ENCODE measurements at places on chromosomes 6 and 20. TPM values are rescaled to one million over a fixed set of nuclear protein-coding genes. Genes with fewer than 3 reads are reported as not detected.

TRMT6 gene
- 15.4 TPM for total RNA-seq

DNA sequence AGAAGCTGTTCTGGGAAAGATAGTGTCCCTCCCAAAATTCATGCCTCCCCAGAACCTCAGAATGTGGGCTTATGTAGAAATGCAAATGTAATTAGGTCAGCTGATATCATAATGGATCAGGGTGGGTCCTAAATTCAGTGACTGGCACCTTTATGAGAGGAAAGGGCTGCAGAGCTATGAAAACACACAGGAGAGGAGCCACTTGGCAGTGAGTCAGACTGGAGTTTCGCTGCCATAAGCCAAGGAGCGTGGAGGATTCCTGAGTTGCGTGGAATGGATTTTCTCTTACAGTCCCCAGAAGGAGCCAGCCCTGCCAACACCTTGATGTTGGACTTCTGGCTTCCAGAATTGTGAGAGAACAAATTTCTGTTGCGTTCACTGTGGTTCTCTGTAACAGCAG lies 249.8 kb upstream of the PMEPA1 start:
- no peak for DNase-seq

ITPA gene
- 88.5 TPM for total RNA-seq

DZANK1 gene
- 6.1 TPM for total RNA-seq

- DNase-seq: no peak
These were observed 24.4 kb downstream of the RPP40 start for GRCh38 chr6:4979426-4979825.

DUSP15 gene
- total RNA-seq: 2.0 TPM

- no peak for DNase-seq
These were observed 101.1 kb upstream of the EMILIN3 start for GRCh38 chr20:41467690-41468089.

DNA sequence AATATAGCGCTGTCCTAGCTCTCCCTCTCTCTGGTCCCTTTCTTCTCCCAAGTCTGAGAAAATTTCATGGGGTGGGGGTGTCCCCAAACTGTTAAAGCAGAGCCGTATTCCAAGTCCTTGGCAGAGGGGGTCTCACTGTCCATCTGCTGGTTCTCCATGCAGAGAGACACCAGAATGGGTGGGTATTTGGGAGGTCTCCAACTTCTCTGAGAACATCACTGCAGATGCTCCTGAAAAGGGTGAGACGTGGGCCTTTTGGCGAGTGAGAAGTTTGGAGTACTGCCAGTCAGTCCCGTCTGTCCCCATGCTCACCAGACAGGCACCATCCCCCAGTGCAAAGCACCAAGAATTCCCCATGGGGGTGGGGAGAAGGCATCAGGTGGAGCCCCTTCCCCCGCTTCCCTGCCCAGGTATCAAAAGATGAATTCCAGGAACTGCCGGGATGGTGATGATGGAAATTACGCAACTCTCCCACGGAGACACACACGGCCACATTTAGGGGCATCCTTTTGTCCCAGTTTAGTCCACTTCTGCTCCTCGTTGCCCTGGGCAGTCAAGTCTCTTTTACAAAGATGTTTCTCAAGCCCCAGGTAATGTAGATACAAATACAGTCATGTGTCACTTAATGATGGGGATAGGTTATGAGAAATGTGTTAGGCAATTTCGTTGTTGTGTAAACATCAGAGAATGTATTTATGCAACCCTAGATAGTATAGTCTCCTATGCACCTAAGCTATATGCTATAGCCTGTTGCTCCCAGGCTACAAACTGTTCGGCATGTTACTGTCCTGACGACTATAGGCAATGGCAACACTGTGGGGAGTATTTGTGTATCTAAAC lies 73.4 kb upstream of the SRSF6 start:
- DNase-seq: no peak

NRSN1 gene
- total RNA-seq: not detected

SLC18B1 gene
- 24.1 TPM for total RNA-seq

AGPAT4 gene
- total RNA-seq: 27.4 TPM

- DNase-seq: peak; percentile 82
These were observed at the start of gene MYL9 for GRCh38 chr20:36541227-36541767. MYL9 (plus strand) TSS chr20:36541519; CDS start chr20:36544885, 3,366 bp downstream.

KCNK16 gene
- total RNA-seq: not detected

Measured in WTC11 (cell line).